ENCODE measurements at places on chromosomes 16 and 17.

GRCh38 chr17:41326173-41327145 lies 10.9 kb upstream of the KRTAP17-1 start:
- DNase-seq: no peak

- DNase-seq: no peak
These were observed 199.5 kb downstream of the ZNF18 start for GRCh38 chr17:11797803-11798202.

DNA sequence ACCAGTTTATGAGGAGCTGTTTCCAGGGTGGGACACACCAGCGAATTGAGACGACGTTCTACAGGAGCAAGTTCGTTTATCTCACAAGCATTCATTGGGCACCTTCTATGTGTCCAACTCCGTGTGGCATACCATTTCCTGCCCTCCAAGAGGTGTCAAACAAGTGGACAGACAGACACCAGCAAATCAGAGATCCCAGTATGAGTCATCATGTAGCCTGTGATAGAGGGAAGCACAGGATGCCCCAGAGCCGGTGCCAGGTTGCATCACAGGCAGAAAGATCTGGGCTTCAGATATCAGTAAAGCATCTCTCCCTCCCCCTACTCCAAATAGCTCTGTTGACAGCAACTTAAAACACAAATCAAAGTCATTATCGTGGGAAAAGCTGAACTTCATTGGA lies 31.8 kb upstream of the MAF start:
- DNase-seq: no peak

DNA sequence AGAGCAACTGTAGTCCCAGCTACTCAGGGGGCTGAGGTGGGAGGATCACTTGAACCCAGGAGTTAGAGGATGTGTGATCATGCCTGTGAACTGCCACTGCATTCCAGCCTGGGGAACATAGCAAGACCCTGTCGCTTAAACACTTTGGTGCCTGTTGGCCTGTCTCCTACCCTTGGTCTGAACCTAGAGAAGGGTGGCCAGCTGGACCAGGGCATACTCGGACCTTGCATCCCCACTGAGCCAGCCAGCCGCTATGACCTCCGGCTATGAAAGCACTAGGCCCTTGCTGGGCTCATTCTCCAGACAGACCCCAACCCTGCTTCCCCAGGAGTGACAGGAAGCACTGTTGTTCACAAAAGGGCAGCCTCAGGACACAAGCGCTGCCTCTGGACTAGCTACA lies 4.6 kb downstream of the IFT20 start:
- no peak for DNase-seq

GRCh38 chr17:27466743-27467375 lies 10.6 kb downstream of the KSR1 start:
- DNase-seq: no peak
